RPMI8226 (cell line): ENCODE measurements at places on chromosomes 1 and 21.
A peak's percentile ranks its signal among the peaks of the same experiment; 100 is the strongest.

DNA sequence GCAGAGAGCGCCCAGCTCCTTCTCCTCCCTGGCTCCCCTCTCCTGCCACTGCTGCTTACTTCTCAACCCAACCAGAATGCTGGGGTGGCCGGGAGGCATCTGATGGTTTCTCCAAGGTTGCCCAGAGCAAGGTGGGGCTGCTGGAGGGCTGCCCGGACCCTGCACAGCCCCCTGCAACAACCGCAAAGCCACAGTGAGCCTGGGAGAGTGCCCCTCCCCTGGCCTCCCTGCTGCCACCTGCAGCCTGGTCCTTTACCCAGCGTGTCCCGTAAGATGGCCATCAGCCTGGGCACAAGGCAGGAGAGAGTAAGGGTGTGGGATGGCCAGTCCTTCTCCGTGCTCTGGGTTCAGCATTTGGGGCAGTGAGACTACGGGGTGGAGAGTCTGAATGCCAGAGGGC, 17.0 kb downstream of the MX2 start:
- DNase-seq: peak; percentile 27

DNA sequence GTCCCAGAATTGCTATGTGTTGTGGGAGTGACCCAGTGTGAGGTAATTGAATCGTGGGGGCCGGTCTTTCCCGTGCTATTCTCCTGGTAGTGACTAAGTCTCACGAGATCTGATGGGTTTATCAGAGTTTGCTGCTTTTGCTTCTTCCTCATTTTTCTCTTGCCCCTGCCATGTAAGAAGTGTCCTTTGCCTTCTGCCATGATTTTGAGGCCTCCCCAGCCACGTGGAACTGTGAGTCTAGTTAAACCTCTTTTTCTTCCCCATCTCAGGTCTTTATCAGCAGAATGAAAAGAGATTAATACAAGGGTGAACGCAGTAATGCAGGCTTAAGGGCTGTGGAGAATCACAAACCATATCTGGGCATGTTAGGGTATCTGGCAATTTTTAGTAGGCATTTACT, 624.0 kb downstream of the USP25 start:
- no peak for DNase-seq

GRCh38 chr1:243582326-243582725, 267.7 kb downstream of the AKT3 start:
- no peak for DNase-seq

DNA sequence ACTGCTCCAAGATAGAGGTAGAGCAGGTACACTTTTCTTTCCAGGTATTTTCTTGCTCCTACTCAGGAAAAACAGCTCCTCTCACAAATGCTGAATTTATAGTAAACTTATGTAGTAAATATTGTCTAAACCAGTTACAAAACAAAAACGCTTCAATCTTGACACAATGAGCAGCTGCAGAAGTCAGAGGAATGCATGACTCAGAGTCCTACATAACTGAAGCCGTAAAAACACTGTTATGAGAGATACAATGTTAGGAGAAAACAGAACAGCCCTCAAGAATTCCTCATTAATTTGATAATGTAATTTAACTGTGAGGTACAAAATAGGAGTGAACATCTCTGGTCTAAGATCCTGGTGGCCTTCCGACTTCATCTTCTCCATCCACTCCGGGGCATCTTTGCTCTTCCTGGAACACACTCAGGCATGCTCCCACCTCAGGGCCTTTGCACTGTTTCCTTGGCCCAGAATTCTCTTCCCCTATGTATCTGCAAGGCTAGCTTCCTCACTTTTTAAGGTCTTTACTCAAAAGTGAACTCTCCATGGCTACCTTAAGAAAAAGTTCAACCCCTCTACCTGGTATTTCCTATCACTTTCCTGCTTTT, 138.5 kb downstream of the SLC45A1 start:
- no peak for DNase-seq

GRCh38 chr1:21289700-21290545, at the start of gene ECE1:
Gene ECE1, minus strand, starts transcription at chr1:21290463. Its CDS starts 49 bp downstream, at chr1:21290414.
- peak; percentile 66 for DNase-seq

- no peak for DNase-seq
Observed at GRCh38 chr1:222546548-222547259, 1.2 kb downstream of the HHIPL2 start.

DNA sequence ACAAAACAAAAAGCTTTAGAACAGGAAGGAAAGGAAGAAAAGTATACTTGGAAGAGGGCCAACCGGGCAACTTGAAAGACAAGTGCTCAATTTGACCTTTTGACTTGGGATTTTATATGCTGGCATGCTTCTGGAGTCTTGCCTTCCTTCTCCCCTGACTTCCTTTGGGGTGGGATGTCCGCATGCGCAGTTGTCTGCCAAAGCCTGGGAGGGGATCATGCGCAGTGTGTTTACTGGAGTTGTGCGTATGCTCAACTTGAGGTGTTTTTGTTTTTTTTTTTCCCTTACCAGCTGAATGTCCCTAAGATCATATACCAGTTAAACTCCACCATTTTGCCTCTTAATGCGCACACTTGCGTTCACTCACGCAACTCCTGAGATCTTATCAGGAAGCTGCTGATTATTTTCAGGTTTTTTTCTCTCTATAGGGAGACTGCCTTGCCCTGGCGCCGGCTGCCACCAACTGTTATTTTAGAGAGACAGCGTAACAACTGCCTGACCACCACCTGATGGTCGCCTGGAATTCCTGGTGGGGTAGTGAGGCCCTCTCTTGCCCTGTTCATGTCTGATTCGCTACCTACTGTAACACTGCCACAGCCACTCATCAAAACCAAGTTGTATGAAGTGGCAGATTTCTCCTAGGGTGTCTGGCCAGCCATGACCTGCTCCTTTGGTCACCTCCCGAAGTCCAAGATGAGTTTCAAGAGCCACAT, 138.7 kb upstream of the ZNF644 start:
- no peak for DNase-seq

DNA sequence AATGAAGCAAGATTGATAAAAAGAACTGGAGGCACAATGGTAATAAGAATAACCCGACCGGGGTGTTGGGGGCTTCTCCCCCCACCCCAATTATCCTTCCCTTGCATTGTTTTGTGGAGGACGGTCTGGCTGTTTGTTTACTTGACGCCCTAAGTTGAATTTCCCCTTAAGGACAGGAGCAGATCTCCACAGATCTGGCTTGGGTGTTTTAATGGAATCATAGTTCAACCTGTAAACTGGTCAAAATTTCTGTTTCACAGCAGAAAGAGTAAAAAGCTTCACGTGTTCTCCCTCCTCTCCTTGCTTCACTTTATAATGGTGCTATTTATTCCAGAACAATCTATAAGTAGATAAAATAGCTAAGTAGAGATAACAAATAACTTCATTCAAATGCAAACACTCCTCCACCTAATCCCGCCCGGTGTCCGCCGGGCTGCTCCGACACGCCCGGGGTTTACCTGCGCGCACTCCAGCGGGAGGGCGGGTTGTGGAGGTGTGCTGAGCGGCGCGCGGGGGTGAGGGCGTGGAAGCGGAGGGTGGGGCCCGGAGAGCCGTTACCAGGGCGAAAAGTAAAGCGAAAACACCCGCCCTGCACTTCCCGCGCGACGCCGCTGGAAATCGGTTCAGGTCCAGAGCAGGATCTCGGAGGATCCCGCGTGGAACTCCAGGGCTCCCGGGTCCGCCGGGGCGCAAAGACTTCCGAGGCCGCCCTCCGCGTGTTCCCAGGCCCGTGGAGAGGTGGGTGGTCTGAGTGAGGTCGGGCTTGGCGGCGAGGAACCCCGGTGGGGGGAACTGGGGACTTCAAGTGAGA, 2.0 kb upstream of the ATF3 start:
- DNase-seq: peak; percentile 76
